ENCODE measurements at places on chromosomes 11 and 22.

- DNase-seq: no peak
Measured at GRCh38 chr22:25372000-25372595, 152.7 kb downstream of the CRYBB2 start.

DNA sequence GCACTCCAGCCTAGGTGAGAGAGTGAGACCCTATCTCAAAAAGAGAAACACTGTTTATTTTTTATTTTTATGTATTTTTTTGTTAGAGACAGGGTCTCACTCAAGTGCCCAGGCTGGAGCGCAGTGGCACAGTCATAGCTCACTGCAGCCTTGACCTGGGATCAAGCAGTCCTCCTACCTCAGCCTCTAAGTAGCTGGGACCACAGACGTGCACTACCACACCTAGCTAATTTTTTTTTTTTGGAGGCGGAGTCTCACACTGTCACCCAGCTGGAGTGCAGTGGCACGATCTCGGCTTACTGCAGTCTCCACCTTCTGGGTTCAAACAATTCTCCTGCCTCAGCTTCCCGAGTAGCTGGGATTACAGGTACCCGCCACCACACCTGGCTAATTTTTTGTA lies 6.4 kb downstream of the RBX1 start:
- DNase-seq: no peak

DNA sequence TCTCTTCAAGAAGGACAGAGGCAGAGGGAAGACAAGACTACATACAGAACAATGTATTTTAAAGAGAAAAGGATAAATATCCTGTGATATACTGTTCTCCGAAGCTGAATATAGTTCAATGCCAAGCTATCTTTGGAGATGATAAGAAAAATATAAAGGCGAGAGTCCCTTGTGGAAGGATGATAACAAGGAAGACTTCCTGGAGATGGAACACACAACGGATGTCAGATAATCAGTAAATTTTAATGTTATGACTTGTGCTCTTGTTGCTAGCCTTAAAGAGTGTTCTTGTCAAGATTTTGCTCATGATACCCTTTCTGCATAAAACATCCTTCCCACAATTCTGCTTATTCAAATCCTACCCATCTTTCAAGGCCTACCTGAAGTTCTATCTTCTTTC lies 6.8 kb upstream of the CTR9 start:
- DNase-seq: no peak

GRCh38 chr11:42631220-42631843 lies 680.5 kb upstream of the API5 start:
- no peak for DNase-seq

Data from stimulated activated CD4-positive, alpha-beta T cell treated with anti-CD3 and anti-CD28 coated beads, Interleukin-15, amount 100 ng/mL, for 24 hours (primary cell).